RPMI7951 (cell line): ENCODE measurements at places on chromosomes 13 and 19. TPM values are rescaled to one million over a fixed set of nuclear protein-coding genes. Genes with fewer than 3 reads are reported as not detected.

- no peak for DNase-seq
Observed at GRCh38 chr19:42571116-42571515, 23.6 kb downstream of the CEACAM8 start.

DNA sequence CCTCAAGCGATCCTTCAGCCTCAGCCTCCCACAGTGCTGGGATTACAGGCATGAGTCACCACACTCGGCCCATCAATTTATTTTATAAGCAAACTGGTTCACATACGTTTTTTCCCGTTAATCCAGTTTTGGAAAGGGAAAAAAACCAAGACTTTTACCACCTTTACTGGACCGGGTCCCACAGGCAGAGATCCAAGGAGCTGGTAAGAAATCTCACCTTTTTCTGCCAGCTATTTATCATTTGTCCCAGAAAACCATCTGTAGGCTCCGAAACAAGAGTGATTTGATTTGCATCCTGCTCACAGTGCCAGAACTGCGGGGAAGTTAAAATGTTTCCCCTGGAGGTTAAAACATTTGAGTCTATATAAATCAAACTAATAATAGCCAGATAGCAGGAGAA, 6.3 kb upstream of the FUT2 start:
- no peak for DNase-seq

Gene NOVA2
- not detected in 2 replicates for total RNA-seq

GRCh38 chr13:49428041-49428763, 15.7 kb downstream of the CAB39L start:
- DNase-seq, result no peak

DNA sequence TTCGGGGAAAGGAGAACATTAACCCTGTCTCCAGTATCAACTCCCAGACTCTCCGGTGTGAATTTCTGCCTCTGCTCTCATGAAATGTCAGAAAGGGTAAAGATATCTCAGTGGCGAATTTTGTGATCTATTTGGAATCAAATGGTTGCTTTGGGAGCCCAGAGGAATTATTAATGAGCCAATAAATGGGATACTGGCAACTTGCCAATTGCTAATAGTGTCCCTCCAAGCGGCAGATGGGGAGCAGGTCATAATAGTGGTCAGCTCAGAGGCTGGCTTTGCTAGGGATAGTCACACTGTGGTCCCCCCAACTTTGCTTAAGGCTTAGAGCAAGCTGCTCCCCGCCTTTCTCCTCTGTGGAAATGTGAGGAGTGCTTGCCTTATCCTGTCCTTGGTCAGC, 176.1 kb upstream of the KL start:
- no peak for DNase-seq

GRCh38 chr19:944663-945241, 18.9 kb downstream of the ARID3A start:
- DNase-seq, result no peak

GRCh38 chr13:111247552-111247951, 72.9 kb upstream of the TEX29 start:
- no peak for DNase-seq

GRCh38 chr19:5484398-5485285, 29.4 kb downstream of the ZNRF4 start:
- no peak for DNase-seq

- DNase-seq, result peak; percentile 98
Observed at GRCh38 chr19:43983912-43984686, at the start of gene ZNF155. Gene ZNF155 (plus strand): TSS chr19:43984188. CDS start chr19:43988544, 4,356 bp downstream.

Gene FGF21
- not detected in 2 replicates for total RNA-seq

DNA sequence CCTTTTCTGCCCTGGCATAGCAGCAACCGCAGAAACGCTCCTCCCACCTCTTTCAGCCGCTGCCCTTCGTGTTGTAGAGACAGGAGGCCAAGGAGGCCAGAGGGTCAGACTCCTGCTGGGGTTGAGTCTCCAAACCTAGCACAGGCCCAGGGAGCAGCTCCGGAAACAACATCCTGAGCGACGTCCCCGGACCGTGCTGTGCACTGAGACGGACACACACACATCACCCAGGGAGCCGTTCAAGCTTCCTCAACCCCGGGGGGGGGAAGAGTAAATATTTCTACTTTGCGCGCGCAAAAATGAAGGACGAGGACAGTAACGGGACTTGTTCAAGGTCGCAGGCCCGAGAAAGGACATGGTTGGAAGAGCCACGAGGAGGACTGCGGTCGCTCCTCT, 657 bp downstream of the ZNF550 start:
- DNase-seq, result peak; percentile 53

- DNase-seq, result no peak
Observed at GRCh38 chr13:92572190-92572589, 654.4 kb upstream of the GPC6 start.

DNA sequence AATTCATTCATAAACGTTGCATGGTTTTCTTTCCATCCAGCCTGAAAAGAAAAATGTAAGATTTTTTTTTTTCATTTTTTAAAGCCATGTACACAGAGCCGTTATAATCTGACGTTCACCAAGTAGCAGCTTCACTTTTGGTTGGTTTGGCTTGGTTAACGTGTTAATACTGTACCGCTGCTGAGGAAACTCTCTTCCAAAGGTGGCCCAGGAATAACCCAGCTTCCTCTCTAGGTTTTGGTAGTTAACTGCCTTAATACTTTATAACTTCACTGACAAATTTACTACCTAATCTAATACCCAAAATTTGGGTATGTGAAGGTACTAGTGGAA, 1.7 kb downstream of the INTS6 start:
- no peak for DNase-seq

GRCh38 chr13:45474584-45475454, 10.1 kb downstream of the COG3 start:
- no peak for DNase-seq

- DNase-seq, result no peak
Observed at GRCh38 chr19:485077-485476, 11.2 kb upstream of the MADCAM1 start.

GRCh38 chr13:49454388-49455006, 10.4 kb downstream of the SETDB2 start:
- no peak for DNase-seq

Gene CCDC194
- total RNA-seq, result not detected in 2 replicates

Gene PROZ
- total RNA-seq, result not detected in 2 replicates
